ENCODE measurements at places on chromosomes 3 and 15.

DNA sequence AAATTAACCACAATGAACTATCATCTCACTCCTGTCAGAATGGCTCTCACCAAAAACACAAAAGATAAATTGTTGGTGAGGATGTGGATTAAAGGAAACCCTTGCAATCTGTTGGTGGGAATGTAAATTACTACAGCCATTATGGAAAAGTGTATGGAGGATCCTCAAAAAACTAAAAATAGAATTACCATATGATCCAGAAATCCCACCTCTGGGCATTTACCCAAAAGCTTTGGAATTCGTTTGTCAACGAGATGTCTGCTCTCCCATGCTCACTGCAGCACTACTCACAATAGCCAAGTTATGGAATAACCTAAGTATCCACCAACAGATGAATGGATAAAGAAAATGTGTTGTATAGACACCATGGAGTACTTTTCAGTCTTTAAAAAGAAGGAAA, 21.6 kb downstream of the FSIP1 start:
- no peak for DNase-seq

GRCh38 chr3:59290358-59290757, 240.5 kb upstream of the CFAP20DC start:
- no peak for DNase-seq

DNA sequence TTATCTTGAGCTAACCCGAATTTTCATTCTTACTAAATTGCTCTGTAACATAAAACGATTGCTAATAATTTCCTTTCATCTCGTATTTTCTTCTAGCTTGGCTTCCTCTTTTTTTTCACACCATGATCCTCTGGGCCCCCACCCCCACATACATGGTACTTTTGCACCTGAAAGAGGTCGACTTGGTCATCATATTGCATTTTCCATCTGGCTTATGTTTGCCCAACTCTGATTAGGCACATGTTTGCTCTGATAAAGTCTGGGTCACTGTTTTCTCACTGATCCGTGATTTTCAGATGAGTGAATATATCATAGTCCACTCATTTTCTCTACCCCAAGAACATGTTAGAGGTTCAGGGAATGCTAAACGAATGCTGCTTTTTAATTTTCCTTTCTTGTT, 49.5 kb downstream of the ARRDC4 start:
- DNase-seq: no peak

- DNase-seq: no peak
Observed at GRCh38 chr15:64090527-64090926, 3.1 kb downstream of the CIAO2A start.

- no peak for DNase-seq
Observed at GRCh38 chr15:71601038-71601834, 209.1 kb upstream of the NR2E3 start.

DNA sequence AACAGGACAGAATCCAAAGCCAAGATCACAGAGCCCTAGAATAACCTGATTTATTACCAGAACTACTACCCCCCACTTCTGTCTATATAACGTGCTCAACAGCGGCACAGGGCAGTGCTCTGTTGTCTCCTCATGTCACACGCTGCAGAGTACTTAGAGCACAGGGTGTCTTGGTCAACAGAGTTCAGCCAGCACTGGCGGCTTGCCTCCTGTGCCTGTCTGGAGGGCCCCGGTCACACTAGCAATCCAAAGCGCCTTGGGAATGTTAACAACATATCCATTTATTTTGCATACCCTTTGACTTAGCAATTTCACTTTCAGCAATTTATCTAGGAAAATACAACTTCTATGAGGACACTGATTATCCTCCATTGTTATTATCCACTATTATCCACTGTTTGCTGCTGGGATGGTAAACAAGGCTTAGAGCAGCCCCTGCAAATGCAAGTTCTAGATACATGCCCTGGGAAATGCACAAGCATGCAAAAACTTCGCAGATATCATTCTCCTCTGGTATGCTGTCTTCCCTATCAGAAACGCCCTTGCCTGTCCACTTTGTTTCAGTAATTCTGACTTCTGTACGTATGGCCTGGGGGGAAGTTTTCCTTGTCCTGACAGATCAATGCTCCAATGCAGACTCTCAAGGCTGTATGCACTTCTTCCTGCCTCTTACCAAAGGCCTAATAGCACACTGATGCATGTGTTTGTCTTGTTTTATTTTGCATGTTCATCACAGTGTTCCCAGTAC, 86.2 kb upstream of the OCA2 start:
- no peak for DNase-seq

- no peak for DNase-seq
Observed at GRCh38 chr3:133995264-133995663, 34.5 kb downstream of the SLCO2A1 start.

DNA sequence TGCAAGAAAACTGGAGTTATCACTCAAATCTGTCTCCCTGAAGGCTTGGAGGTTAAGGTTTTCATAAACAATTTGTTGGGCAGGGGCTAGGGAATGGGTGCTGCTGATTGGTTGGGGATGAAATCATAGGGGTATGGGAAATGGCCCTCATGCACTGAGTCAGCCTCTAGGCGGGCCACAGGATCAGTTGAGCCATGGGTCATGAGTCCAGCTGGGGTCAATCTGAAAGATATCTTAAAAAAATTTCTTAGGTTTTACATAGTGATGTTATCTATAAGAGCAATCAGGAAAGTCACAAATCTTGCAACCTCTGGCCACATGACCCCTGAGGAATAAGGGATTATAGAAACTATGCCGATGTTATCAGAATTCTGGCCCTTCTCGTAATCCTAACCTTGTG, 491.7 kb downstream of the ZIC1 start:
- DNase-seq: no peak

DNA sequence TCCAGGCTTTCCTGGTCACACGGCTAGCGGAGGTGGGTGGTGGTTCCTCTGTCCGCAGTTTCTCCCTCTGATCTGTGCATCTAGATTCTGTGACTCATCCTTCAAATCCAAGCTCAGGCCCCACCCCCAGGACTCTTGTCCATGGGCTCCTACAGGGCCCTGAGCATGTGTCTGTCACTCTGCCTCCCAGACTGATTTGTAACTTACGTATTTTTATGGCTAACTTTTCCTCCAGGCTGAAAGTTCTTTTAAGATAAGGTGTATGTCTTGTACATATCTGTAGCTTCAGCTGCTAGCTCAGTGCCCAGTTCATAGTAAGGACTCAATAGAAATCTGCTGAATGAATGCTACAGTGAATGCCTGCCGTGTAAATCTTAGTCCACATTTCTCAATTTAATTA, 8.0 kb downstream of the ESYT3 start:
- no peak for DNase-seq

DNA sequence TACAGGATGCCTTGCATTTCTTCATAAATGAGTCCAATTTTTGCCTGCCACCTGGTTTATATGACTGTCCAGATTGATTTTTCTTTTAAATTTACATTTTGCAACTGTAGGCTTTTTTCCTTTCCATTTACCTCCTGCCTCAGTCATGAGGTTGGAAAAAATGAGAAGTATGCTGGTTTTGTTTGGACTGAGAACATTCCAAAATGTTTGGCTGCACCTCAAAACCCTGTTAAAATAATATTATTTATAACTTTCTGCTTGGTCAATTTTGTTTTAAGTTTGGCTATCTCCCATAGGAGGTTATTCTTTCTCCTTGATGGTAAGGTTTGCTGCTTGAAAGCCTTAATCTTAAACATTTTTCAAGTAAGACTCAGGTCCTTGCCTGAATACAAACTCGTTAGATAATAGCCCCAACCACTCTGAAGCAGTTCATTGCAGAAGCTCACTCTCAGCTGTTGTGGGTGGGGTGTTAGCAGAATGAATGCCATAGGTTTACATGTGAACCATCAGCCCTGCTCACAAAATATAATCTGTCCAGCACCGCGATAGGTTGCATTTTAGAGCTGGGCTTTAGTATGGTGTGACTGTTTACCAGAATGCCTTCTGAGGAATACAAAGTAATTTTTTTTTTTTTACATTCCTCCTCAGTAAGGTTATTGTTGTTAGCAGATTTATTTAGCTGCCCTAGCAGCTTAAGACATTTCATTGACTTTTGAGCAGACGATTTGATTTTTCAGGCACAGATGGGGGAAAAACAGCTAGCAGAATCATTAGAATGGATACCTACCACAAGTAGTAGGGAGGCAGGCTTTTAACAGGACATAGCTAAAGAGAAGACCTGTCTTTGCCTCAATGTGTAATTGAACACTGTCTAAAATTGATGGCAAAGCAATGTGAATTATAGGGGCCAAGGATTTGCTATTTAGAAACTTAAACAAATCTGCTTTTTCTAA, 630.8 kb upstream of the KCNMB2 start:
- peak; percentile 54 for DNase-seq

DNA sequence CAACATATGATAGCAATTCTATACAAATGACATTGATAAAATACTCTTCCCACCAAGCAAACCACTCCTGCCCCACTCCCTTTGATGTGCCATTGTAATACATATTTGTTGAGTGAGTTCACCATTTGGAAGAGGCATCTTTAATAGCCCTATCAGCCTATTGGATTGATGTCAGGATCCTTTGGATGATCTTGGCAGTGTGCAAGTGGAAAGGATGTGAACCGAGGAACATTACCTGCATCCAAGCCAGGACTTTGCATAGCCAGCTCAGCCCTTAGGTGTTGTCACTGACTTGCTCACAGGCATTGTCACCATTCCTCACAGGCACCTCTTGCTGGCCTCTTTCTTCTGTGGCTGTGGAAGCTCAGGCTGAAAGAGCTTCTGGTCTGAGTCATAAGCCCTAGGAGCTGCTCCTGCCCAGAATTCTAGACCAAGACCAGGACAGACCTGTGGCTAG, 16.5 kb upstream of the TIMP4 start:
- DNase-seq: no peak

DNA sequence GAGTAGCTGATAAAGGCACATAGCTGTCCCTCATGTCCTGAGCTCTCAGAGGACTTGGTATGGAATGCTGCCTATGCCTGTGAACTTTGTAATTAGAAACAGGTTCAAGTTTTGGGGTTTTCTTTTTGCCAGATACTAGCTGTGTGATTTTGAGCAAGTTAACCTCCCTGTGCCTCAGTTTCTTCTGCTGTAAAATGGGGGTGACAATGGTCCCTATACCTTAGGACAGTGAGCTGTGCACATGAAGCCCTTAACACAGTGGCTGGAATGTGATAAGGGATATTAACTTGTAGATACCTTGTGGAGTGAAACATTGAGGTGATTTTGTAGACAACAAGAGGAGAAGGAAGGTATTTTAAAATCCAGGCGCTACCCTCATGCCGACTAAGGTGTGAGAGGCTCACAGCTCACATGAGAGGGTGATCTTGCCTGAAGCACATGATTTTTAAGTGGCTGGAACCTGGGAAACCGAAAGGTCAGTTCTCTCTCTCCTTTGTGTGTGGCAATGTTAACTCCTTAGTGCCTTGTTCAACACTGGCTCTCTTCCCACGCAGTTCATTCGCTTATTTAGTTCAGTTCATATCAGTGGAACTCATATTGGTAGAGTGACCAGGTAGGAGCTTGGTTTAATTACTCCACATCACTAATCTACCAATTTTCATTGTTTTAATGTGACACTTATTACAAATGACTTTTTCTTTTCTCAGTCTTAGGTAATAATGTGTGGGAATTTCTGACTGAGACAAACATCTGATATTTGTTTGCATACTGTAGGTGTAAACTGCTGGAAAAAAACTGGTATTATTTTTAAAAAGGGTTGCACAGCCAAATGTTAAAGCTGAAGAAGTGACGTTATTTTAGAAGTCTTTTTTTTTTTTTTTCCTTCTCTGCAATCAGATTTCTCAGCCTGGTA, 236.2 kb downstream of the ITPR1 start:
- DNase-seq: no peak

DNA sequence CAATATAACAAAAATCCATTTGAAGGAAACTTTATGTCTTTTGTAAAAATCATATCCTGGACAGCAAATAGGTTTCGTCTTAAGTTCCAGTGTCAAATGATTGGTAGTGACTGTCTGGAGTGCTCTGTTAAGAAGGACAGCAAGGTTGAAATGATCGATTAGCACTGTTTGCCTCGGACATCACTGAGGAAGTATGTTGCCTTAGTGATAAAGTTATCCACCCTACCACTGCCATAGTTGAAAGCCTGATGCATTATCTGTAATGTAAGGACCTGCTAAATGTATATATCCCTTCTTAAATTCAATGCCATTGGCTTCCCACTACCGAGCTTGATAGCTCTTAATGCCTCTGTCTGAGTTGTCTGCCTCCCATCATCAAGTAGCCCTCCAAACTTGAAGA, 70.0 kb downstream of the CFAP20DC start:
- no peak for DNase-seq

DNA sequence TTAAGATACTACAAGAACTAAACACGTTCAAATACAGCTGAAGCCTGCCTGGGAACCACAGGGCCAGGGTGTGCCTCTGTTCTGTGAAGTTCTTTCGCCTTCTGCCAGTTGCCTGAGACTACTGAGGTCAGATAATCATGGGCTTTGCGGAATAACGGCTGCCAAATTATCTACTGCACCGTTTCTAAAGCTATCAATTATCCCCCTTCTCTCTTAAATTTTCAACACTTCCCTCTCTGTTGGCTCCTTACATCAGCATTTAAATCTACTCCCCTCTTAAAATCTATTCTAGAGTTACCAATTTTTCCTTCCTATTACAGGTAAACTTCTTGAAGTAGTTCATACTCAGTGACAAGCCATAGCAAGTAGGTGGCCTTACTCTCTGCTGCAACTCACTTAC, 6.2 kb upstream of the NEO1 start:
- DNase-seq: no peak

- DNase-seq: peak; percentile 93
Observed at GRCh38 chr15:89068325-89068784, 19.9 kb upstream of the ABHD2 start.

DNA sequence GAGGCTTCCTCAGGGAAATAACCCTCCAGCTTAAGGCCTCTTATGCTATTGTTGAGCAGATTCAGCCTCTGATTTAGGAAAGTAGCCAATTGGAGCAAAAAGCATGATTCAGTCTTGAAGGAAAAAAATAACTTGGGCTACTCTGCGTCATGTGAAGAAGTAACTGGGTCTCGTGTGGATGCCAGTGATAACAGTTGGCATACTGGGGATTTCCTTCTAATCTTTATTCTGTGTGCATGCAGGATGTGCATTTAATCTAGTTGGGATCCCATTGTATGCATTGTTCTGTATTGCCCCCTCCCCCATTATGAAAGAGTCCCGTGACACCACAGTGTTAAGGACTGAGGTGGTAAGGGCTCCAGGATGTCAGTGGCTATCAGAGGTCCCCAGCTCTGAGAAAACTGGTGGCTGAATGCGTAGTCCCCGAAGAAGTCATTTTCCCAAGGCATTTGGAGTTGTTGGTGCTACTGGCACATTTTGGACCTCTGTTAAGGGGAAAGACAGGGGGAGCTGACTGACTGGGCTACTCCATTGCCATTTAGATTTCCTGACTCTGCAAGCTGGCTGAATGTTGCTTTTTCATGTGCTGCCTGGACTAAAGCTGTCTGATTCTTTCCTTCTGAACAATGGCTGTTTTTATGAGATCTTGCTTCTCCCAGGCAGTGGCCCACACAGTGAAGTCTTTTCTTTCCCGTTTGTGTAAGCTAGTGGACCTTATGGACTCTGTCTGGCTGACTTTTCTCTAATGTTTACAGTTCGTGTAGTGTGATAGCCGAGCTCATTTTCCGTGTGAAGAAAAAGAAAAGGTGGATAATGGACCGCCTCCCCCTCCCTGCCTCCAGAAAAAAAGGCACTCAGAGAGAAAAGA, 38.4 kb upstream of the TRAK1 start:
- DNase-seq: no peak

- no peak for DNase-seq
Observed at GRCh38 chr3:98038286-98038685, 3.2 kb upstream of the GABRR3 start.

- DNase-seq: no peak
Observed at GRCh38 chr15:37581866-37582532, 352.4 kb upstream of the TMCO5A start.

- DNase-seq: no peak
Observed at GRCh38 chr3:173055228-173055933, 85.7 kb downstream of the SPATA16 start.
